ENCODE measurements at places on chromosomes 5 and 9. TPM values are rescaled to one million over a fixed set of nuclear protein-coding genes. Genes with fewer than 3 reads are reported as not detected.

The DNAJB5 gene
- 1.3 TPM for total RNA-seq

The TARS1 gene
- 126 TPM for total RNA-seq

DNA sequence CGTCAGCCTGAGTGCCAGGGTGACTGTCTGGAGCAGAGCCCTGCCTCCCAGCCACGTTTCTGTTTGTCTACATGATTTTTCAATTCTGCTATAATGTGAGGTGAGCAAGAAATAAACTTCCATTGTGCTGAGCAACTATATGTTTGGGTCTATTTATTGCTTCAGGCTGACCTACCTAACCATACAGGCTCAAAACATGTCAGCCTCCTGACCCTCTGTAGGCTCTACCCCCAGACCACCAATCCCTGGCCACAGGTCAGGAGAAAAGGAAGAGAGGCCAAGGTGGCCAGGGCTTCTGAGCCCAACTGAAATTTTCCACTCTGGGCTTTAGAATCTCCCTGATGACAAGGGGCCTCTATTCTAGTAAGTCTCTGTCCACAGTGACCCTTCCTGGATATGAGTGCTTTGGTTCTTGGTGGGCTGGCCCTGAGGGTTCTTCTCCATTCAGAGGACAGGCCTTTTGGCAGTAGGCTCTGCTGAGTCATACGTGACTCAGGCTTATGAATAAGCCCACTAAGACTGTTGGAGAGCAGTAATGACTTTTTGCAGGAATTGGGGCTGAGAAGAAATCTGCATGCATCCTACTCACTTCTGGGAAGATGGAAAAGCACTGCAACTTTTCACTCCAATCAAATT, 117.2 kb upstream of the TBCA start:
- DNase-seq, result no peak

DNA sequence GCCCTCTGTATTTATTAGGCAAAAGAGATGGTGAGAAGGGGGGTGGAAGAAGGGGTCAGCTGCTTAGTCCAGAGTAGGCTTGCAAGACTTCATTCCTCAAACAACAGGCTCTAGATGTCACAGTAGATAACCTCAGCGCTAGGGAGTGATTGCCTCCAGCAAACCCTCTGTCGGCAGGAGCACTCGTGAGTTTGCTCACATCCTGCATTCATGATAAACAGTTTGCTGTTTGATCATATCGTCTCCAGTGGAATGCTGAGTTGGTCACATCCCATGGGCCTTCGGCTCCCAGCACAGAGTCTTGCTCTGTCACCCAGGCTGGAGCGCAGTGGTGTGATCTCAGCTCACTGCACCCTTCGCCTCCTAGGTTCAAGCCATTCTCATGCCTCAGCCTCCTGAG, 3.6 kb downstream of the TTC23L start:
- no peak for DNase-seq

GRCh38 chr5:1367149-1367548, 22.2 kb upstream of the CLPTM1L start:
- no peak for DNase-seq

GRCh38 chr5:10761933-10762775, 1.1 kb upstream of the DAP start:
- no peak for DNase-seq

DNA sequence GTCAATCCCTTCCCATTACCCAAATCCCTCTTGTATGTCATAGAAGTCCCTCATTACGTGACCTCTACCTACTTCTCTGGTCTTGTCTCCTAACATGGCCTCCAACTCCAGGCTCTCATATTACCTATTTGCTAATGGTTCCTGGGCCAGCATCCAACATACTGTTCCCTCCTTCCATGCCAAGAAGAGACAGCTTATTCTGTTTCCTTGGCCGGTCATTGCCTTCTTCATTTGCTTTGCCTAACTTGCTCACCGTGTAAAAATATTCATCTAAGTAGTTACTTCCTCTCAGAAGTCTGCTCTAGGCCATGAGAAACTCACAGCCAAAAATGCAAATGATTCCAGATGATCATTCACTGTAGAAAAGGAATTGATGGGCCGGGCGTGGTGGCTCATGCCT, 8.9 kb upstream of the IL6ST start:
- no peak for DNase-seq

DNA sequence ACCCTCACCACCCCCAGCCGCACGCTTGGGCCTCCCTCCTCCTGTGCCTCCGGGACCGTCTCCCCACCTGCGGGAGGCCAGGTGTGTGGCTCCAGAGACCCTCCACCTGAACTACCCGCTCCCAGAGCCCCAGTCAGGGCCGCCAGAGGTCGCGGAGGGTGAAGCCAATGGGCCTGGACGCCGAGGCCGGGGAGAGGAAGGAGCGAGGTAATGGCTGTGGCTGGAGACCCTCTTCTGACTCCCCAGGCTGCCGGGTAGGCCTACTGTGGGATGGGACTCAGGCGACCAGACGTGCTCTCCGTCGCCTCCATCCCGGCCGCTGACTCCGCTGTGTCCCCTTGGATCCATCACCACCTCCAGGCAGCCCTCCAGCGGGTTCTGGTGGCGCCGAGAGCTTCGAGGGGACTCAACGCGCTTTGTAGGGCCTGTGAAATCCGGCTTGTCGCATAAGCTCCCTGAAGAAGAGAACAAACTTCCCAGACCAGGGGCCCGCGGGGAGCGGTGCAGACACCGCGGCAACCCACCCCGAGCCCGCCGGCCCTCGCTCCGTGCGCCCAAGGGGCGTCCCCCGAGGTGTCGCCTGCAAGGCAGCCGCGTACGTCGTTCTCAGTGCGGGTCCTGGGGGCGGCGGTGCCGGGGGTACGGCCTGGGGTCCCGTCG, 12.6 kb downstream of the IRX2 start:
- DNase-seq, result no peak

DNA sequence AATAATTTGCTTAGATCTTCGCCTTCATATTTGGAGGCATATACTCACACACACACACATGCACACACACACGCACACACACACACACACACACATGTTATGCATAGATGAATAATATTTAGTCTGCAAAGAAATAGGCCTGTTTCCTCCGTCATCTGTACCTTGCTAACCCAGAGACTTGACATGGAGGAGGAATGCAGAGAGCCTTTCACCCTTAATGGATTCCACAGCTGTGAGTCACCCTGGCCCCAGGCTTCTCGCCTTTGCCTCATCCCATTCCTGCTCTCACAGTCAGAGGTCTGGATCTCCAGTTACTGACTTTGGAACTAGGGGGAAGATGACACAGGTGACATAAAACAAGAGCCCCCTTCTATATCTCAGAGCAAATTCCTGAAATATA, 29.7 kb downstream of the ZNF462 start:
- DNase-seq, result no peak

DNA sequence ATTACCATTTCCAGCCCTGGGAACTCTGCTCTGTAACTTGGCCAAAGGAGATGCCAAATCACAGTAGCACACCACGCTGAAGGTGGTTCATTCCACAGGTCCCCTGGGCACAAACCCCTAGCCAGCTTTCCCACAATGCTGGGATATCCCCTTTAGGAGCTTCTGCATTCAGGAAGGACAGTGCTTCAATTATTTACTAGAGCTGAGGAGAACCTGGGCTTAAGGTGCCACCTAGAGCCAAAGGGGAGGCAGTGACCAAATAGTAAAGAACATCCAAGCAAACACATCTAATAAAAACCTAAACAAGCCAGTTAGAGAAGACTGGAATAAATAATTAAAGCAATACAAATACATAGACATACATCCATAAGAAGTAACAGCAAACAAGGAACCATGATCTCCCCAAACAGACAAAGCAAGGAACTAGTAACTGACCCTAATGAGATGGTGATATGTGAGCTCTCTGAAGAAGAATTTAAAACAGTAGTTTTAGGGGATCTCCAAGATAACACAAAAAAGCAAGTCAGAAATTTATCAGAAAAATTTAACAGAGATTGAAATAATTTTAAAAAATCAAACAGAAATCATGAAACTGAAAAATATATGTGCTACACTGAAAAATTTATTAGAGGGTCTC, 14.6 kb downstream of the KIF4B start:
- no peak for DNase-seq

GRCh38 chr5:177304392-177305119, 957 bp downstream of the PRELID1 start:
- DNase-seq, result peak; percentile 45
